ENCODE measurements at places on chromosomes 13 and 19.

- no peak for DNase-seq
Measured at GRCh38 chr13:109203587-109203986, 574.2 kb downstream of the MYO16 start.

- DNase-seq: peak; percentile 71
Measured at GRCh38 chr13:21850013-21851006, 179.4 kb downstream of the FGF9 start.

- DNase-seq: peak; percentile 7
Measured at GRCh38 chr13:22428188-22428828, 752.5 kb upstream of the SGCG start.

- DNase-seq: no peak
Measured at GRCh38 chr19:41699968-41700323, 8.5 kb upstream of the CEACAM5 start.

DNA sequence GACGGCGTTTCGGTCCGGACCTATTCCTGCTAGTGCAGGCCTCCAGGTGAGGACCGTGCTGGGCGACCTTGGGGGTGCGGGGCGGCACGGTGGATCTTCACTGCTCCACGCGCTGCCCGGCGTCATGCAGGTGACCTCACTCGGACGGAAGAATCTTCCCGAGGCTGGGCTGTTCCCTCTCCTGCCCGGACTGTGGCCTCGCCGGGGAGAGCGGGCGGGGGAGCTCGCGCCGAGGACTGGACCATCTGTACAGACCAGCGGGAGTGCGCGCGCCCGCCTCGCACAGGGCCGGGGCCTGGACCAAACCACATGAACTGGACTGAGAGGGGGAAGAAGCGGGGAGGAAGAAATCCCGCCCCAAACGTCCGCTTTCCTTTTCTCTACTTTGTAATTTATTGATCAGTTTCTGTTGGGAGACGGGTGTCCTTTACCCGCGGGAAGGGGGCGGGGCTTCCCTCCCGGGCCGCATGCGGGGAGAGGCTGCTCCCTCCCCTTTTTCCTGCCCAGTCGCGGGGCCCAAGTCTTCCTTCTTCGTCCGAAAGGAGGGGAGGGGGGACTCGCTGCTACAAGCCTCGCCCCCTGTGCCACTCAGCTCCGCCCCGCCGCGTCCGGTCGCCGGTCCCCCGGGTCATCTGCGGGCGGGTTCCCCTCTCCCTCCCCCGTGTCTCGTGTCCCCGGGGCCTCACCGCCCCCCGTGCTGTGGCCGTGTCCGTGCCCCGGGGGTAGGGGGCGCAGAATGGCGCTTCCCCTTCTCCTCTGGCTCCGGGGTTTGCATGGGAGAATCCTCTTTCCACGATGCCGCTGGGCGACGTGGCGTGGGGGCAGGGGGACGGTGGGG, 4.9 kb downstream of the HRC start:
- DNase-seq: peak; percentile 91

GRCh38 chr13:37412241-37412921, 186.2 kb downstream of the POSTN start:
- DNase-seq: peak; percentile 59

GRCh38 chr19:42285541-42285941, 16.4 kb upstream of the PRR19 start:
- DNase-seq: no peak

GRCh38 chr13:38090913-38091312, 221.3 kb upstream of the TRPC4 start:
- DNase-seq: no peak

DNA sequence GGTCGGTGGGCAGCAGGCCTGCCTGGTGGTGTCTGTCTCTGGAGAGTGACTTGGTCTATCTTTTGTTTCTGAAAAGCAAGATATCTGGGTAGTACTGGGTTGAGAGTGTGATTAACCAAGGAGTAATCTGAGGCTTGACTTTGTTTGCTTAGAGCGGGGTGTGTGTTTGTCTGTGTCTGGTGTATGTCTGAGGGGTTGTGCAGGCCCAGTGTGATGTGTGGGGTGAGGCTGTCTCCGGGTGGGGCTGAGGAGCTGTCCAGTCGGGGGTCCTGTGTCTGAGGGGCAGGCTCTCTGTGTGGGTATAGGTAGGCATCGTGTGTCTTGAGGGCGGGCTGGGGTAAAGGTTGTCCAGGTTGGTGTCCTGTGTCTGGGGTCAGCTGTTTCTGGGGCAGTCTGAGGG, 11.1 kb upstream of the TIMM50 start:
- no peak for DNase-seq

DNA sequence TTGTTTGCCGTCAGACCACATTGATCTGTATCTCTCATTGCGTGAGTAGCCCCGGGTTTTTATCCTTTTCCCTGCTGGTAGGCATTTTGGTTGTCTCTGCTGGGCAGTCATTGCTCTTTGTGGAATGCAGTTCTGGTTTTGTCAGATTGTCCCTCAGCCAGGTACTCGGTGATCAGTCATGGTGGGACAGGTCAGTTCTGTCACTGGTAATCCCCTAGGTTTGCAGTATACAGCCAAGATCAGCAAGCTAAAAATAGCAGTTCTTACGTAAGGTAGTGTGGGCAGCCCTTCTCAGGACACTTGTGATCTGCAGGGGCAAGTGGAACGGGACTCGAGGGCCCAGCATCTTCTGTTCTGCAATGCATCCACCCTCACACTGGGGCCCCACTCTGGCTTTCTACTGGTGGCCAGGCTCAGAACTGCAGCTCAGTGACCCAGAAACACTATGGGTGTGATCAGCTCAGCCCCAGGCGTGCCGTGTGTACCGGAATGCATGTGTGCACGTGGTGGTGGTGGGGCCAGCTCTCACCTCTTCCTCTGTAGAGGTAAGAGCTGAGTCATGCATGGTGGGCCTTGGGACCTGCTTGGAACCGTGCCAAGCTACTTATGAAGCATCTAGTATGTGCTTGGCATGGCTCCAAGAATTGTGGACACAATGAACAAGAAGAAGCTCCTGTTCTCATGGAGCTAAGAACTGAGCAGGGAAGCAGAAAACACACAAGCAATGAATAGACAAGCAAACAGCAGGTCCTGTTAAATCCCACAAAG, 6.3 kb downstream of the PLEKHF1 start:
- peak; percentile 15 for DNase-seq

- no peak for DNase-seq
Measured at GRCh38 chr13:25042151-25042865, 53.6 kb upstream of the PABPC3 start.

DNA sequence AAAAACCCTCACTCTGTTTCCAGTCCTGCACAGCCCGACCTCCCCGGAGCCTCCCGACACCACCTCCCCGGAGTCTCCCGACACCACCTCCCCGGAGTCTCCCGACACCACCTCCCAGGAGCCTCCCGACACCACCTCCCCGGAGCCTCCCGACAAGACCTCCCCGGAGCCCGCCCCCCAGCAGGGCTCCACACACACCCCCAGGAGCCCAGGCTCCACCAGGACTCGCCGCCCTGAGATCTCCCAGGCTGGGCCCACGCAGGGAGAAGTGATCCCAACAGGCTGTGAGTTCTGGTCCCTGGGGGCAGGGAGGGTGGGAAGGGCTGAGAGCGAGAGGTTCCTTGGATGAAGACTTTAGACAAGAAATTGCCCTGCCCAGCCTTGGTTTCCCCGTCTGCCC, 5.4 kb downstream of the MADCAM1 start:
- no peak for DNase-seq

- no peak for DNase-seq
Measured at GRCh38 chr19:4598712-4599111, 39.2 kb upstream of the SEMA6B start.

DNA sequence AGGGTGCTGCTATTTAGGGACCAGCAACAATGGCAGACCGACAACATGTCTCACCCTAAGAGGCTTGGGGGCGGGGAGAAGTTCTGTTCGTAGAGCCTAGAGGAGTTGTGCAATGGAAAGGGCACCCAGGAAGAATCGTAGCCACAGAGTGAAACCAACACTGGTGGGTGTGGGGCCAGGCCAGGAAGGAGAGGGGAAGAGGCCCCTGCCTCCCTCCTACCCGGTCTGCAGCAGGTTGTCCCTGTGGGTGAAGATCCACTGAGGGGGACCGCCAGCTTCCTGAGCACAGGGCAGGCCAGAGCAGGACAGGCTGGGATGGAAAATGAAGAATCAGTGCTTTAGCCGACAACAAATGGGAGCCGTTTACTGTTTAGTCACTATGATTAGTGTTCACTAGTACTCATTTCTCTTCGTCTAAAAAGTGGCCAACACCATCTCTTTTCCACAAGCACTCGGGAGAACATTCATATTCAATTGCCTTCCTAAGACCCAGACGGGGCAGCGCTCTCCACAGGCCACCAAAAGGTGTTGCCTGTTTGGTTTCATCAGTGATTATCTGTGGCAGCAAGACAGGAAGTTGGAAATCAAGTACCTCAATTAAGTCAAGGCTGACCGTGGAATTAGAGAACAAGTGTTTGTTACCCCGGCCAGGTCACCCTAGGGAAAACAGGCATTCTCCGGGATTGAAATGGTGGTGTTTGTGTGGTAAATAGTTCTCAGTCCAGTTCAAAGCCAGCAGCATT, 1.1 kb upstream of the ATP11A start:
- DNase-seq: no peak

DNA sequence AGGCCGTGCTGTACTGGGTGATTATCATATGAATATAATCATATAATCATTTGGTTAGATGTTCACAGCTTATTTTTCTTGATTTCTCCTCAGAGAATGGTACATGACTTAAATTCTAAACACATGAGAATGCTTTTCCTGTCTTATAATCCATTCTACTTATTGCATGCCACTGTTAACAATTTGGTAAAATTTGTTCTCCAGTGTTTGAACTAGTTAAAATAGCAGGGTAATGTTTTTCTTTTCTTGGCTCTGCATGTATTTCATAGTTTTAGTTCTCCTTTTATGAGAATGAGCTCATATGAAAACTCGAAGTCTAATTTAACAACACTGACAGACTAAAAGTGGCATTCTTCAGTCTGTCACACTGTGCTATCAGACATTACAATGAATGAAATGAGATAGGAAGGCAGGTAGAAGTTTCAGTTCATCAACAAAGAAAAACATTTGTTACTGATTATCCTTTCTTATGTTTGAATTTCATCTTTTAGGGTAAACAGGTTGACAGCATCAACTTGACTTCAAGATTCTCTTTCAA, 10.2 kb downstream of the SPRYD7 start:
- no peak for DNase-seq

DNA sequence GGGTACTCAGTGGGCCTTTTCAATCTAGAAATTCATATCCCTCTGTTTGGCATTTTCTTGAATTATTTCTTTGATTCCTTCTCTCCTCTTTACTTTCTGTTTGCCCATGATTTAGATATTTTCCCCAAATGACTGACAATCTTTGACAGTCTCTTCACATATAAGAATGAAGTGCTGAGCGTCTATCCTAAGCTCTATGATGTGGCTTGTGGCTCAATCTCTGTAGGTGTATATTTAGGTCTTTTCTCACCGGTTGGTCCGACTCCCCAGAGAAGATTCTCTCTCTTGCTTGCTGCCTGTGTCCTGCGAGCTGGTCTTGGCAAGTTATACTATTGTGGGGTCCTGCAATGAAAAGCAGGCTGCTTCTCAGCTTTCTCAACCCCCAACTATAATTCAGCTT, 29.0 kb downstream of the FLT3 start:
- DNase-seq: no peak

DNA sequence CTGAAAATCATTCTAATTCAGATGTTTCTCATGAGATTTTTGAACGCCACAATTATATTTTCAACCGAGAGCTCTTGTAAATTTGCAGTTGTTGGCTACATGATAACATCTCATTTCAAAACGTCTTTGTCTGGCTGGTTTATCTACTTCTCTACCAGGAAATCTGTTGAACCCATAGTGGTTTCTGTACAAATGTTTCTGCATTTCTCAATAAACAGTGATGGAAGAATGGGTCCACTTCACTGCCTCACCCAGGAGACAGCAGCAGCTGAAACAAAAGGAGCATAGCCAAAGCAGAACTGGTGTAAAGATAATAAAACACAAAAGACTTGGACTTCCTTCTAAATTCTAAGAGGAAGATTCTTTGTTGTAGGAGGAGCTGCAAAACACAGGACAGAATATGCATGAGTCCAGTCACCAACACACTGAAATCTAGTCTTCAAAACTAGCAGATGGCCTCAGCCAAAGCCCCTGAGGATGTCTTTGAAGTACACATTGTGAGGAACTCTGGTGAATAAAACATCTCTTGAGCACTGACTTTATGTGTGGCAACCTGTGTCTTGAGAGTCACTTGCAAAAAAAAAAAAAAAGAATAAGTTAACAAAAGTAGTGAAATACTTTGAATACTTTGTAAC, 68.6 kb upstream of the FGF14 start:
- no peak for DNase-seq

All from GM03348 (cell line).